ENCODE measurements at places on chromosomes 13 and 19.

GRCh38 chr19:56953470-56953869 is 112.9 kb upstream of the PEG3 start:
- no peak for DNase-seq

GRCh38 chr13:50393628-50394027 is 378.4 kb downstream of the KCNRG start:
- DNase-seq = no peak

- no peak for DNase-seq
Observed at GRCh38 chr13:37490176-37490779, 108.3 kb downstream of the POSTN start.

DNA sequence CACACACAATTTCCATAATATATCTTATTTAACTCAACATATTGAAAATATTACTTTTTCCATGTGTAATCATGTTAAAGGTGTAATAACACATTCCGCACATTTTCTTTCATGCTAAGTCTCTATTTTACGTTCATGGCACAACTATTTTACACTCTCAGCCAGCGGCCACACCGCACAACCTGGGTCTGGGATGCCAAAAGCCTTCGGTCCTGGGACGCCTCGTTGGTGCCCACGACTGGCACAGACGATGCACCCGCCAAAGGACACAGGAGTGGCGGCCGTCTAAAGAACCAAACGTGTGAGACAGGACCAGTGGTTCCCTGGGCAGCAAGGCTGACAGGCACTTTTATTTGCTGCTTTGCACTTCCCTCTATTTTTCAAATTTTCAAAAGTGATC is 10.0 kb upstream of the PROZ start:
- no peak for DNase-seq

- no peak for DNase-seq
Observed at GRCh38 chr19:19274146-19274545, 1.0 kb upstream of the TM6SF2 start.

DNA sequence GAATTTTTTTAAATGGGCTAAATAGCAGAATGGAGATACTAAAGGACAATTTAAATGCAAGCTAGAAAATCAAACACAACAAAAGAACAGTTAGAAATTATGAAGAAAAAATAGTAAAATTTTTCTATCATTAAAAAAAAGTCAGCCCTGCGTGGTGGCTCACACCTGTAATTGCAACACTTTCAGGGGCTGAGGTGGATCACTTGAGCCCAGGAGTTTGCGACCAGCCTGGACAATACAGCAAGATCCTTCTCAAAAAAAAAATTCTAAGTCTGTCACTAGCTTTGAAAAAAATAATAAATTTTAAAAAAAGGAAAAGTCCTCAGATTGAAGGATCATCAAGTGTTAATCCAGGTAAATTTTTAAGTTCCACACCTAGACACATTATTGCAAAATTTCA is 7.7 kb downstream of the TUBGCP3 start:
- DNase-seq = no peak

DNA sequence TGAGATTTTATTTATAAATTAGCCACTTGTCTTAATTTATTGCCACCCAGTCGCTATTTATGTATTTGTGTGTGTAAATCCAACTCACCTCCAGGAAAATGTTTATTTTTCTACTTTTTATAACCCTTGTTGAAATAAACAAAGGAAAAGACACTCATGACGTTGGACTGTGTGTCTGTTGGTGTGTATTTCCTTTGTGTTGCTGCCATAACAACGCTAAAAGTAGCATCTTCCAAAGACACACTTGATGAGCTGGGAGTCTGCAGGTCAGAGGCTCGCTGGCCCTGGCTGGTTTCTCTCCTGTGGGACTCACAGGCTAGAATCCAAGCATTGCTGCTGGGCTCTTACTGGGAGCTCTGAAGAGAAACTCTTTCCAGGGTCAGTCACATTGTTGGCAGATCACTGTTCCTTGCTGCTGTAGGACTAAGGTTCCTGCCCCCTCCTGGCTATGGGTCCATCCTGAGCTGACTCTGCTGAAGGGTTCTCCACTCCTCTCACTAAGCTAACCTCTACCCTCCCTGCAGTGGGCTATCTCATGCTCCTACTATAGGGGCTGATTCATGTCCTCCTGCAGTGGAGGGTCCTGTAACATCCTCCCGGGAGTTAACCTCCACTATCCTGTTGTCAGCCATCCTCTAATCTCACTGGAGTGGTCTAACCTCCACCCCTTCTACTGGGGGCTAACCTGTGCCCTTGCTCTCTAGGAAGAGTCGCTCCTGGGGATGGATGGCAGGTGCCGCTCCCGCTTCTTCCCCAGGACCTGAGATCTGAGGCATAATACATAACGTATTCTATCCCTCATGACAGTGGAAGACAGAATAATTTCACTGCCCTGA is 2.1 kb downstream of the IFNL2 start:
- DNase-seq = no peak

DNA sequence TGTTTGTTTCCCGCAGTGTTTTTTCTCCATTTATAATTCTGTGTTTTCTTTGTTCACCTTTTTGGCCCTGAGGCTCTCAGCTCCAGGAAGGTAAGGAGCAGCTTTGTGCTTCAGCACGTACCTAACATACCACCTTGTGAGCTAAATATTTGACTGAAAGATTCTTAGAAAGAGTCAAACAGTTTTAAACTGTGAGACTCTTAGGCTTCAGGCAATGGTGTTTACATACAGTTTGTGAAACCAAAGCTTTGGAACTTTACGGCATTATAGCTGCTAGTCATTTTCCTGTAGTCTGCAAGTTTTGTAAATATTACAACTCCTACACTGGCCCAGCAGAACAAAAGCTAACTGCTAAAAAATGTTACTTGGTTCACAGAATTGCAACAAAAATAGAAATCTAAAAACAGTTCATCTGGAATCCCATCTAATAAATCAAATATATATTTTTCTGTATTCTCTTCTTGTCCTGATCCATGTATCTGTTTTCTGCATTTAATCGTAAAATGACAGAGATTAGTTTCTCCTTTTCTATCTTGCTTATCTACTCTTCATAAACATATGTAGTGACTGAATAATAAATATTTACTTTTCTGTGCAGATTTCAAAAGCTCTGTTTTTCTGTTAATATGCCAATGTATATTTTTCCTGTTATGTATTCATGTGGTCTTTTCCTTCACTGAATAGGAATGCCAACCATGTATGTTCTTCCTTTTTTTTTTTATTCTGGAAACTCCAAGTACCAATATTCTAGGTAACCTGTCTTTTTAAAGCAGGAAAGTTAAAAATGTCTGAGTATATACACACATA is 38.8 kb upstream of the GPI start:
- no peak for DNase-seq

- no peak for DNase-seq
Observed at GRCh38 chr19:14113762-14114414, 3.7 kb downstream of the PRKACA start.

- no peak for DNase-seq
Observed at GRCh38 chr13:54387625-54388024, 1359.0 kb downstream of the OLFM4 start.

- DNase-seq = no peak
Observed at GRCh38 chr13:25143706-25144105, 28.4 kb downstream of the AMER2 start.

GRCh38 chr13:30257468-30258099 is 49.8 kb downstream of the KATNAL1 start:
- no peak for DNase-seq

- DNase-seq = no peak
Observed at GRCh38 chr19:47095476-47096099, 18.0 kb downstream of the ZC3H4 start.

DNA sequence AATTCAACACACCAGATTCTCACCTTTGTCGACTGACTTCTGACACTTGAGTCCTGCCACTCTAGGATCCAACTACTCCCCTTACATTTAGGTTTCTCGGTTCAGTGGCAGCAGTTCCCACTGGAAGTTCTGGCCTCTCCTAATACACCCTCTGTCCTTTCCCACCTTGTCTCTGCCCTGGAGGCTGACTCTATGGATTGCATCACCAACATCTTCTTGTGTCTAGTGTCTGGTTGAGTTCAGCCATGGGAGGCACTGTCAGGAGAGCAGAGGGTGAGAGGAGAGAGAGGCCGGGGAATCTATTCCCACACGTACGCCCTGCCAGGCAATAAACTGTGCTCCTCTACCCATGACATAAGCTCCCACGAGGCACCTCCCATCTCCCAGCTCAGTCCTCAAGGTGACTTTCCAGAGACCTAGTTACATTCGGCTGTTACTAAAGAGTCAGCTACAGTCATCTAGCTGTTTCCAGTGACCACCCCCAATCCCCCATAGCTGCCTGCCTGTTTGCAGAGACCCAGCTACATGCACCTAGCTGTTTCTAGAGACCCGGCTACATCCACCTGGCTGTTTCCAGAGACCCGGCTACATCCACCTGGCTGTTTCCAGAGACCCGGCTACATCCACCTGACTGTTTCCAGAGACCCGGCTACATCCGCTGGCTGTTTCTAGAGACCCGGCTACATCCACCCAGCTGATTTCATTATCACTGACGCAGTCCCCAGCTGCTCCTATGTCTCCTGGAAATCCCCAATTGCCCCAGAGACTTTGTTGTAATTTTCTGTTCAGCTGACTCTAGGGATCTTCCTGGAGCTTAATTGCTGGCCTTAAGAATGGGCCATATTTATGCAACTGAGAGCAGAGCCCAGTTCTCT is 8.1 kb upstream of the LILRB4 start:
- DNase-seq = no peak

- DNase-seq = no peak
Observed at GRCh38 chr13:71054358-71054757, 812.6 kb downstream of the DACH1 start.

- no peak for DNase-seq
Observed at GRCh38 chr13:68982961-68983619, 1124.5 kb upstream of the ATXN8OS start.

- no peak for DNase-seq
Observed at GRCh38 chr19:2321565-2322283, 6.7 kb downstream of the LSM7 start.

DNA sequence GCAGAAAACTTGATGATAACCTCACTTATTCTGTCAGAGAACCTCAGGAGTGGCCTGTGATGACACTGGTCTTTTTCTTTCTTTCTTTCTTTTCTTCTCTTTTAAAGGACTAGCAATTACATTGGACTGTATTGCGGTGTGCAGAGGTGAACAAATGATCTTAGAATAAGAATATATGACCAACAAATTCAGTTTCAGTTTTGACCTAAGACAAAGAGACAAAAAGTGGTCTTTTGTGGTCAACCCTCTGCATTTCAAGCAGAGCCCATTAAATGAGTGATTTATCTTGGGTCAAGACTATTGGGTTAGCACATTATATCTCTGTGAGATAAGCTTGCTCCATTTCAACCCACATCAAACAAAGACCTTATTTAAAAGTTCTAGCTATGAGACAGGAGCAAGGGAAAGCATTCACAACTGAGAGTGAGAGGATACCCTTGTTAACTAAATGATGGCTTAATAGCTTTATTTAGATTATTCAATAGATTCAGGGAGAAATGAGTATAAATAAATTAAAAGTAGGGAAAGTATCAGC is 644.4 kb downstream of the PCDH9 start:
- DNase-seq = no peak

GRCh38 chr19:20078581-20079031 is 806 bp downstream of the ZNF90 start:
- DNase-seq = no peak

DNA sequence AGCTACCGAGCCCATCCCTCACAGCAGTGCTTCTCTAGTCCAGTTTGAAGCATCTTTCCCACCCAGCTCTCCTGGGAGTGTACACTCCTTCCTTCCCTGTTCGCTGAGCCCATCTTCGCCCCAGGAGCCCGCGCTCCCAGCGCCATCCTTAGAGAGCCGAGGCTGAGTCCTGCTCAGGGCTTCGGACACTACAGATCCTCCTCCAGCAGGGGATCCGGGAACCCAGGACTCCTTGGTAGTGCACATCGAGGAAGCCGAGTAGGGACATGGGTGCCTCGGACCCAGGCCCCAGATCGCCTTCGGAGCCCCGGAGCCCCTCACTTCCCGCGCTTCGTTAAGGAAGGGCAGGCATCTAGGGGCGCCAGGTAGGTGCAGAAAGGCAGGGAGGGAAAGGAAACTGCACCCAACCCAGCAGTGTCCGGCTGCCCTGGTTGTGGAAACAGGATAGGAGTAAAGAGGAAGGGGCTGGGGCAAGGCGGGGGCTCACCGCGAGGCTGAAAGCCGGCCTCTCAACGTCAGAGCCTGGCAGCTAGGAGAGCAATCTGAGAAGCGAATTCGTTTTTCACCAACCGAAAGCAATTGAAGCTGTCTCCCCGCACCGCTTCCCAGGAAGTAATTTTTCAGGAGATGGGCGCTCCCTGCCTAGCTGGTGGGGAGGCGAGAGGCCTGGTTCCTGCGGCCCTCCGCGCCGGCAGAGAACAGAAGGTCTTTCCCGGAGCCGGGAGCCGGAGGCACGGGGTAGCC is 1.0 kb downstream of the PDX1 start:
- DNase-seq = no peak

DNA sequence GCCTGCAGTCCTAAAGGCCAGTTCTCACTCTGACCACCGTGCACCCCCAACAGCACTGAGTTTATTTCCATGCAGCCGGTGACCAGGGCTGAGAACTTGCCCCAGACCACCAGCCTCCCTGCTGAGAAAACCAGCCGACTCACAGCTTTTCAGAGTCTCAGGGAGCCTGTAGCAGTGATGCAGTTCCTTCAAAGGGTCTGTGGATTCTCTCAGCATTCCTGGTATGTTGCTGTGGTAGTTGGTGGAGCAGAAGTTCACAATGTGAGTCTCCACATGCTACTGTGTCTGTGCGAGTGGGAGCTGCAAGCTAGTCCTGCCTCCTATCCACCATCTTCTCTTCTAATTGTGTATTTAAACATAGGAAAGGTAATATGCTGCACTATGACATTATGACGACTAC is 254.9 kb upstream of the KLF12 start:
- DNase-seq = no peak
